AG09319 (cell line): ENCODE measurements at places on chromosomes 12 and 14.

DNA sequence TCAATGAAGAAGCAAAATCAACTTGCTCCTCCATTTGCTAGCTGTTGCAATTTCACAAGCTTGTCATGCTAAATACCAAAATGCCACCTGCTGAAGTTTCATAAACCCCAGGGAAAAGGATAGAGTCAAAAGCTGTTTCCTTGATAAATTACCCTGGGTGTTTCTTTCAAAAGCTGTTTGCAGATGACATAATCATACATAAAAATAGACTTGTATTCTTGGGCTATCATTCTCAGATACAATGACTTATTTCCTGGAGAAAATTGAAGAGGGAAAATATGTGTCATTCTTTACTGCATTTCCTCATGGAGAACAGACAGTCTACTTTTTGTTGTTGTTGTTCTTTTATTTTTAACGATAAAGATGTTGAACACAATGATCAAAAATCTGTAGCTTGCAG, 119.2 kb downstream of the GALC start:
- no peak for DNase-seq

DNA sequence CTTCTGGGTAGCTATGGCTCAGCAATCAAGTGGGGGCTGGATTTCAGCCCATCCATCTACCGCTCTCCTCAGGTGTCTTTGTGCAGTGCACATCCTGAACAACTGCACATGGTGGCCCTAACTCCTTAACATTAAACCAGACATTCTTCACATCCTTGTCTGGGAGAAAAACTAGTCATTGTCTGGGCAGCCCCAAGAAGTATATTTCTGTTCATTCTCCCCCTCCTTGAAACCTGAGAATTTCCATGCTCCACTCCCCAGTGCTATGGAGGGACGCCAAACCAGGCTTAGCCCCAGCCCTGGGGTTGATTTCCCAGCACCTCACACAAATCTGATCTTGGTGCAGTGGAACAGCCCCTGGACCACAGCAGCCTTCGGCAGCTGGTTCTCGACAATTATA, 13.4 kb downstream of the MYL2 start:
- DNase-seq: no peak

GRCh38 chr14:103943673-103944072, 1.3 kb upstream of the RD3L start:
- peak; percentile 27 for DNase-seq

DNA sequence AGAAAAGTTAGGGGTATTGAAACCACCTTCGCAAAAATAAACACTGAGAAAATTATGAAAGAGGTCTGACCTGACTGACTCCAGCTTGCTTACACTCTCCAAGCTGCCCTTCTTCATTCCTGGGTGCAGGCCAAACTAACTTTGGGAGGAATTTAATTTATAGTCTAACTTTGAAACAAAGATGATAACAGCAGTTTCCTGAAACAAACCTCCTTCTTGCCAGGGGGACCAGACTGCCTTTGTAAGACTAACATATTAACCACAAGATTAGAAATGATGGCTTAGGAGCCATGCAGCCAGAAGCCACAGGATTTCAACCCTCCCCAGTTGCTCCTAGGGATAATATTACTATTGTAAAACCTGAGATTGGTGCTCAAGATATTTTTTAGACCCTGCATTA, 13.8 kb upstream of the EEA1 start:
- DNase-seq: peak; percentile 46

- DNase-seq: no peak
These were observed 178.5 kb downstream of the DAD1 start for GRCh38 chr14:22410497-22410896.

DNA sequence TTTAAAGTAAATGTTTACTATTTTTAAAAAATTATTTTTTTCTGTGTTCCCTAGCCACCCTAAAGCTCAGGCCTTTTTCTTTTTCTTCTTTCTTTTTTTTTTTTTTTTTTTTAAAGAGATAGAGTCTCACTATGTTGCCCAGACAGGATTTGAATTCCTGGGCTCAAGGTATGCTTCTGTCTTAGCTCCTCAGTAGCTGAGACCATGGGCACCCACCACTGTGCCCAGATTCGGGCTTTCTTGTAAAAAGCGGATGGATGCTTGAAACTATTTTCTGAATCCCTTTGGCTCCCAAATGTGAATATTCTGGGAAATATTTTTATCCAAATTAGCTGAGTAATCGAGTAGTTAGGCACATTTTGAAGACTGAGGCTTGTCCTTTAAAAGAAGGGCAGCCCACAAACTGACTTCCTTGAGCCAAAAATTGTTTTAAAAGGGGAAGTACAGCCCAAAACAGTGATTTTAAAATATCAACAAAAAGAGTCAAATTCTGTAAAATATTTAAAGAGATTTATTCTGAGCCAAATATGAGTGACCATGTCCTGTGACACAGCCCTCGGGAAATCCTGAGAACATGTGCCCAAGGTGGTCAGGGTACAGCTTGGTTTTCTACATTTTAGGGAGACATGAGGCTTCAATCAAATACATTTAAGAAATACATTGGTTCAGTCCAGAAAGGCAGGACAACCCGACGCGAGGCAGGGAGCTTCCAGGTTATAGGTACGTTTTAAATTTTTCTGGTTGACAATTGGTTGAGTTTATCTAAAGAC, 28.8 kb upstream of the HIGD1C start:
- no peak for DNase-seq

DNA sequence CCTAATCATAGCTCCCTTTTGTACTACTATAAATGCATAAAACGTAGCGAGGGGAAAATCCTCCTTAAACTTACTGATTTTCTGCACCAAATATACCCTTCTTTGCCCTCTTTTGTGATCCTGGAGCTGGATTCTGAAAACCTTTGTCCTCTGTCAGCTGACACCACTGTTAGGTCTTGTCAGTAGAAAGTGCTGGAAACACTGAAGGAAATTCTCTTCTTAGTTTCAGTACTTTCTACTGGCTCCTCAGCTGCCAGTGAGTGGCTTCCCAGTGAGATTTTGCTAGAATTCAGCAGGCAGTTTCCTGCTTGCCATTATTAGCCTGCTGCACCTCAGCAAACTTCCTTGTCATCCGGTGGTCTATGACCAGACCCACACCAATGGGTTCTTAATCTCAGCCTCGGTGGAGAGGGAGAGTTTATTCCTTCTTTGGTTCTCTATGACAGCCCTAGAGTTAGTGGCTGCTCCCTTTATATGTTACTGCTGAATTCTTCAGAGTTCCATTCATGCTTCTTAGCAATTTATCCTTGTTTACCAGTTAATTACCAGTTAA, 476.2 kb downstream of the FSCB start:
- DNase-seq: no peak

DNA sequence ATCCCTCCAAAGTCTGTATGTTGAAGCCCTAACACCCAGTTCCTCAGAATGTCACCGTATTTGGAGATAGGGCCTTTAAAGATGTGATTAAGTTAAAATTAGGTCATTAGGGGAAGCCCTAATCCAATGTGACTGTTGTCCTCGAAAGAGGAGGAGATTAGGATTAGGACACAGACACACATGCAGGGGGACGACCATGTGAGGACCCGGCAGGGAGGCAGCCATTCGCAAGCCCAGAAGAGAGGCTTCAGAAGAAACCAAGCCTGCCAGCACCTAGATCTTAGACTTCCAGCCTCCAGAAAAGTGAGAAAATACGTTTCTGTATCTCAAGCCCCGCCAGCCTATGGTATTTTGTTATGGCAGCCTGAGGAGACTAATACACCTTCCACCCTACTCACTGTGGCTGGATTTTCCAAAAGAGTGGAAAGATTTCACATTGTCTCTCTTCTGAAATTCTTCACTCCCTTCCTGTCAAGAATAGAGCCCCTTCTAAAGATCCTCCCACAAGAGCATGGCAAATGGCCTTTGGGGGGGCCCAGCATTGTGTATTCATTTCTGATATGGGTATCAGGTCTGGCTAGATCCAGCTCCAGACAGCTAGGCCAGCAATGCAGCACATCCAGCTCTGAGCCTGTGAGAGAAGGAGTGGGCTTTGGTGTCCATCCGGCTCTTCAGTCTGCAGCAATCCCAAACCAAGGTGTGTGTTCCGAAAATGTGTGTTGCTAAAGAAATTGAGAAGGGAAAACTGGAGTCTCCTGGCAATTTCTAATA, 15.4 kb upstream of the UBC start:
- no peak for DNase-seq

GRCh38 chr12:50055831-50056638, 1.4 kb upstream of the ASIC1 start:
- DNase-seq: no peak

GRCh38 chr12:18368594-18368993, 107.3 kb downstream of the PIK3C2G start:
- DNase-seq: no peak

- no peak for DNase-seq
These were observed 117.9 kb upstream of the MED13L start for GRCh38 chr12:116395396-116395795.

GRCh38 chr12:32015036-32015435, 55.8 kb downstream of the RESF1 start:
- DNase-seq: no peak

DNA sequence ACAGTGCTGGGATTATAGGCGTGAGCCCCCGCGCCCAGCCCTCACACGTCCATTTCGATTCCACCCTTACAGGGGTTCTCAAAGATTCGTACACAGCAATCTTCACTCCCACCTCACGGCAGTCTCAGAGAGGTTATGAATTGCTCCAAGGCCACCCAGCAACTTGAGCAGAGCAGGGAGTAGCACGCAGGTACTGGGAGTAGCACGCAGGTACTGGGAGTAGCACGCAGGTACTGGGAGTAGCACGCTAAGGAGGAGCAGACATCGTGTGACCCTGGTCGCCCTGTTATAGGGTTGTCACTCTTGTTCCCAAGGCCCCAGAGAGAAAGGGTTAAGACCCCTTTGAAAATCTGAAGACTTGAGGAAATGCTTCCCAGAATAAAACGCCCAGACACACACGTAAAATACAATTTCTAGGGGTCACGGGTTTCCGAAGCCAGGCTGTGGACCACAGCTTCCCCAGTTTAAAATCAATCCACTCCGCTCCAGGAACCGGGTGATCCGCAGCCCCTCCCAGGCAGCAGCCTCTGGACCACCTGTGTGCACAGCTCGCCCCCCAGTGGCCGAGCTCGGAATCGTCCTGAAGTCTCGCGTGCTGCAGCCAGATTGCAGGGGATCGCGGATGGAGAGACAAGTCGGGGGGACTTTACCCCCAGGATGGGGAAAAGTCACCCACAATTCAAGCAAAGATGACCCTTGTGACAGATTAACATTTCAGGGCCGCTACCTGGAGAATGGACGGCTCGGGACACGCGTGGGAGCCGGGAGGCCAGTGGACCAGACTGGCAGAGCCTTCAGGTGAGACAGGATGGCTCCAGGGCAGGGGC, 92.0 kb downstream of the SCARB1 start:
- DNase-seq: peak; percentile 24

GRCh38 chr12:66232263-66232662, 43.2 kb downstream of the IRAK3 start:
- DNase-seq: no peak

DNA sequence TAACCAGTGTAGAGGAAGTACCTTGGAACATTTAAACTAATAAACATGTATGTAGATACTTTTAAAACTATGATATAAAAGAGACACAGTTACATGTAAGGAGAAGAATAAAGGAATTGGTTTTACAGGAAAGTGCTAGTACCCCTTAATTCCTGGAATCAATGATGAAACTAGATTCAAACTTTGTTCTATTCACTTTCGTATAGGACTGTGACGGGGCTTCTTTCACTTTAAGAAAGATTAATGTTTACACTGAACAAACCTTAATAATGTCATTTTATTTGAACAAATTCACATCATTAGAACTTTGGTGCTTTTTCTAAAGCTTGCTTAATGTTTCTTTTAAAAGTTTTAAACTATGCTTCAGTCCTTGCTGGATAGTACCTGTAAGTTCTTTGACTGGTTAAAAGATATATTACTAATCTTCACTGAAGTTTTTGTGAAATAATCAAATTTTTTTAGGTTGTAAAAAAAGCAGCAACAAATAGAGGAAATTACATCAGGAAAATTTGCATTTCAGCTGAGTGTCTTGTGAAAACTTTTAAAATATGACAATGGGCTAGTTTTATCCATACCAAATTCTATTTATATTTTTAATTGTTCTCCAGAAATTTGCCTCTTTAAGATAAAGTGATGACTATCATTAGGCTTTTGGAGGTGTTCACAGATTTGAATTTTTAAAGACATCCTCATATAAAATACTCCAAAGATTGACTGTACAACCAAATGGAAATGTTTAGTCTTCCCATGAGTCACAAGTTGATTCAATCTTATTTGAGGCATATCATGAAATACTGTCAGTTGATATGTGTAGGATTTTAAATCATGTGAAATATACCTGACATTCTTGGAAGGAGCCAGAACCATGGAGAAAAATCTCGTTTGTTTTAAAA, 36.2 kb downstream of the PAPOLA start:
- DNase-seq: no peak

- no peak for DNase-seq
These were observed 80.9 kb upstream of the OTX2 start for GRCh38 chr14:56891226-56891625.

DNA sequence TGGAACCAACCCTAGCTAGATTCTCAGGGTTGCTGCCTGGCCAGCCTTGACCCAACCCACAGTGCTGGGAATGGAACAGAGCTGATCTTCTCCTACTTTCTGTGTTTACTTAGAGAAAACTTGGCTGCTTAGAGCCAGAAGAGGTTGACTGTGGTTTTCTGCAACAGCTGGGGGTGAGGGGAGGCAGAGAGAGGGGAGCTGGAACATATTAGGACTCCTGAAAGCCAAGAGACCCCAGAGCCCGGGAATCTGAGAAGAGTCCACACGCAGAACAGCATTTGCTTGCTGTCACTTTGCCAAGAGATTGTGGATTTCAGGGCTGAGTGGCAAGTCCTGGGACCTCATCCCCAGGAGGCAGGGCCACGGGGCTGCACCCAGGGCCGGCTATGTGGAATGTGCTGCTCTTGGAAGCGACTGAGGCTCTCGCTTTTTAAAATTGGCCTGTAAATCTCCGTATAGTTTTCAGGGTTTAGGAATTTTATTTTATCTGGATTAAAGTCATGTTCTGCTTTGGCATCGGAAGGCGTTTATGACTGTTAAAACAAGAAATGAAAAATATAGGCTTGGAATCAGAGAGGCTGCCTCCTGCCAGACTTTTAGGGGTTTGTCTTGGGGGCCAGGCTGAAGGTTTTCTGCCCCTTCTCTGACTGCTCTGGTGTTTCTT, 22.3 kb upstream of the MED13L start:
- no peak for DNase-seq

- no peak for DNase-seq
These were observed 29.5 kb downstream of the MYO1H start for GRCh38 chr12:109377139-109377685.

GRCh38 chr12:29609431-29610215, 112.1 kb upstream of the OVCH1 start:
- no peak for DNase-seq

DNA sequence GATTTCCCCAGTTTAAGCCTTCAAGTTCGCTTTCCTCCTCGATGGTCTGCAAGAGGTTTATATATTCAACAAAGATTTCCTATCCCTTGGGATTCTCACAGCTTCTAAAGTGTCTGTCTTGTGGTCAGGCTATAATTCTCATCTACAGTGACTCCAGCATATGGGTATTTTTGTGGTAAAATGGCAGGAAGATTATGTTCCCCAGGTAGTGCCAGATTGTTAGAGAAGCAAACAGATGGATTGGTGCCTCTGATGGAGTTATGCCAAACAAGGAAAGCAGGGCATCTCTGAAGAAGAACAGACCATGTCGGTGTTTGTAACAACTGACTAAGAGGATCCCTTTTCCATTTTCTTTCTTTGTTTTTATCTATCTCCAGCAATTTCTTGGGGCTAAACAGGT, 5.5 kb upstream of the CCDC175 start:
- no peak for DNase-seq
